ENCODE measurements at places on chromosomes 5 and 9. TPM values are rescaled to one million over a fixed set of nuclear protein-coding genes. Genes with fewer than 3 reads are reported as not detected.

The GLE1 gene
- 33.9 TPM for total RNA-seq

DNA sequence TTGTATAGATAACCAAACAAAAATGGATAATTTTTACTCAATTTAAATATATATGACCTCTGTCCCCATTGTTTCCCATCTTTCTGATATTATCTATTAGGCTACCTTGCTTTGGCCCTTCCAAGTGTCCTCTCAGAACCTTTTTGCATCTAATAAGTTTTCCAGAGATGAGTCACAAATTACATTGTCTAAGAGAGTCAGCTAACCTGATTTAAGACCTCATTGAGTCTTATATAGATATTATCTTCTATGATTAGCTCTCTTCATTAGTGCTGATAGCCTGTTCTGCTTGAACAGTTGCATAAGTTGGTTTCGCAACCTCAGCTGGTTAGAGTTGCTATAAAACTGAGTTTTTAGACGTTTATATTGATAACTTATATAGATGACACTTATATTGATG is 623.1 kb downstream of the LRRC70 start:
- DNase-seq = no peak

DNA sequence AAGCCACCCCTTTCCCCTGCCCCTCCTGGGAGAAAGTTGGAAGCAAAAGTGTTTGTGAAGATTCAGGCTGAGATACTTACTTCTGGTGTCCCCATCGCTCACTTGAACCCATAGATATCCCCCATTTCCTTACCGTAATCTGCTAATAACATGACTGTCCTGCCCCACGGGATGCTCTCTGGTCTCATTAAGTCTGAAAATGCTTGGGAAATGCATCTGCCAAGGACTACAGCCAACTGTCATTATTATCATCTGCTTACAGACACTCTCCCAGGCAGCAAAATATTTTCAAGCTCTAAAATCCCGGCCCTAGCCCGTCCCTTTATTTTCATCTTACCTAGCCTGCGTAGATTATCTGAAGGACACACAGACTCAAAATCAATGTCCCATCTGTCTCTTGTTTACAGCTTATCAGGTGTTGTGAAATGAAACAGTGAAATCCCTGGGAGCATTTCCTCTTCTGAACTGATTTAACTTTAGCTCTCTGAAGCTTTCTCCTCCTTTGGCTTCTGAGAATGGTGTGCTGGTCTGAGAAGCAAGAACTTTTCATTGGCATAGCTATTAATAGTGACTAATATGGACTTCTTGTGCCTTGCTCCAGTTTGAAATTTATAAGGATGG is 126.9 kb upstream of the OSMR start:
- DNase-seq = no peak

GRCh38 chr9:132596200-132596599 is 13.8 kb downstream of the BARHL1 start:
- no peak for DNase-seq

DNA sequence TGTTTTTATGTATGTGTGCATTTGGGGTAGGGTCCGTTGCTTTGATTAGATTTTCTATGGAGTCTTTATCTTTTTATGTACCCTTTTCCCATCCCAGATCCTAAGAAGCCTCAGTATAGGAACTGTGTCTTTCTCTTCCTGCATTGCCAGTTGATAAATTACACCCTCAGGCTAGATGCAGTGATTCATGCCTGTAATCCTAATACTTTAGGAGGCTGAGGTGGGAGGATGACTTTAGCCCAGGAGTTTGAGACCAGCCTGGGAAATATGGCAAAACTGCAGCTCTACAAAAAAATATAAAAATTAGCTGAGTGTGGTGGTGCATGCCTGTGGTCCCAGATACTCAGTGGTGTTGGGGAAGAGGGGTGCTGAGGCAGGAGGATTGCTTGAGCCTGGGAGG is 40.2 kb downstream of the NLN start:
- no peak for DNase-seq

DNA sequence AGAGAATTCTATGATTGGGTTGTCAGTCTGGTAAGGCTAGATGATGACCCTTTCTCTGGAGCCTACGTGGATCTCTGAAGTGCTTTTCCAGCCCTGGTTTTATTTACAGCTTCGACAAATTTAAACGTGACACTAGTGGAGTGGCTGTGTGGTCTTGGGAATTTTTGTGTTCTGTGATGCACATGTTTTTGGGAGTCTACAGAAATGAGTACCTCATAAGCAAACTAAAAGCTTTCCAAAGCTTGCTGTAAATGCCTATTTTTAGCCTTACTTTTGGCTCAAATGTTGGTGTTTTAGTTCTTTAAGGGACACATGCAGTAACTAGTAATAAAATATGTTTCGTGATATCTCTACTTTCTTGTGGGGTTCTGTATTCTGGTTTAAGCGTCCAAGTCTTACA is 3.3 kb downstream of the LARP1 start:
- no peak for DNase-seq

DNA sequence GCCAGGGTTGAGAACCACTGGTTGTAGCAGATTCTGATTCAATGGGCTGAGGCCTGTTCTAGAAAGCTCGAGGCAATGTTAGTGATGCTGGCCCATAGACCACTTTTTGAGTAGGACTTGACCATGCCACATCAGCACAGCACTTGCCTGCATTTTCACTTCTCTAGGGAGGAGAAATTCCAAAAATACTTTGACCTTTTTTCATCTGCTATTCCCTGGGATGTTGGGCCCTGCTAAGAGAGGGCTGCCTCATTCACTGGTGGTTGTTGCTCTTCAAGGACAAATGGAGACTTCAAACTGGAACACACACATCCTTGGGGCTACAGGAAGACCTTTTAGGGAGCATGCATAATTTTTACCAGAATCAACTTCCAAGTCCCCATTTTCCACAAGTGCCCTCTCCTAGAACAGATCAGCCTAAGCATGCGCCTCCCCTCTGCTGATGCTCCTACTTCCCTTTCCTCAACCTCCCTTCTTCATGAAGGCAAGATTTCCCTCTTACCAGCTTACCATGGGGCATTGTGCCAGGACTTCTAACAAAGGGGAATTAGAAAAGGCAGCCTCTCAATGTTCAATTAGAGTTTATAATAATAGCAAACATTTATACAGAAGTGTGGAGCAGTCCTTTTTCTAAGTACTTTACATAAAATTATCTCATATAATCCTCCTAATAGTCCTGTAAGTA is 12.7 kb upstream of the TGFBI start:
- no peak for DNase-seq

DNA sequence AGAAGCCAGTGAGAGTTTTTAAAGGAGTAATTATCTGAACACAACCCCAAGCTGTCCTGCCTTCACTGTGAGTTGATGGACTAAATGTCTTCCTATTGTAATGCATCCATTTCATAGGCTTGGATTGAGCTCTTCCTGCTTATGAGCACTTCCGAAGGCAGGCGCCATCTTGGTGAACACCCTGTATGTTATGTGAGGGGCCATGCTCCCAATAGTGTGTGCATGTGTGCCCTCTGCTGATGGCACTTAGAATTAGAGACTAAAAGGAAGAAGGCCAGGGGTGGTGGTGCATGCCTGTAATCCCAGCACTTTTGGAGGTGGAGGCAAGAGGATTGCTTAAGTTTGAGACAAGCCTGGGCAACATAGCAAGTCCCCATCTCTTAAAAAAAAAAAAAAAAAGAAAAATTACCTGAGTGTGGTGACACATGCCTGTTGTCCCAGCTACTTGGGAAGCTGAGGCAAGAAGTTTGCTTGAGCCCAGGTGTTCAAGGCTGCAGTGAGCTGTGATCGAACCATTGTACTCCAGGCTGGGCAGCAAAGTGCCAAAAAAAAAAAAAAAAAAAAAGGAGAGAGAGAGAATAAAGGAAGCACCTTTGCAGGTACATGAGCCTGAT is 65.0 kb downstream of the C9orf152 start:
- DNase-seq = peak; percentile 33

The PCDHA1 gene
- not detected for total RNA-seq

- DNase-seq = no peak
Observed at GRCh38 chr5:93716453-93716852, 24.9 kb downstream of the POU5F2 start.

GRCh38 chr5:3856036-3856435 is 260.4 kb downstream of the IRX1 start:
- no peak for DNase-seq

The POU4F3 gene
- 0.16 TPM for total RNA-seq

DNA sequence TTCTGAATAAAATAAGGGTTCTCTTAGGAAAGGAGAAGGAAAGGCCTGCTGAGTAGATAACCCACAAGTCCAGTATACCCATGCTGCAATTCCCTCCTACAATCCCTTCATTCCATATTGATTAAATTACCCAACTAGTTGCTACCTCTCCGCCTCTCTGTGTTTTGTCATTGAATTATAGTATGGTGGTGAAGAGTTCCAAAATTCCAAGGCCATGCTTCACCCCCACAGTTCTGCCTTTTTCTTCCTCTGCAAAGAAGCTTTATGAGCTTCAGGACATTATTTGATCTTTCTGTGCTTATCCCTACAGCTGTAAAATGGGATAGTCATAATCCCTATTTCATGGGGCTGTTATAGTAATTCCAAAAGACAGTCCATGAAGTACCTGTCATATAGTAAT is 215.6 kb downstream of the ACTL7B start:
- DNase-seq = no peak

DNA sequence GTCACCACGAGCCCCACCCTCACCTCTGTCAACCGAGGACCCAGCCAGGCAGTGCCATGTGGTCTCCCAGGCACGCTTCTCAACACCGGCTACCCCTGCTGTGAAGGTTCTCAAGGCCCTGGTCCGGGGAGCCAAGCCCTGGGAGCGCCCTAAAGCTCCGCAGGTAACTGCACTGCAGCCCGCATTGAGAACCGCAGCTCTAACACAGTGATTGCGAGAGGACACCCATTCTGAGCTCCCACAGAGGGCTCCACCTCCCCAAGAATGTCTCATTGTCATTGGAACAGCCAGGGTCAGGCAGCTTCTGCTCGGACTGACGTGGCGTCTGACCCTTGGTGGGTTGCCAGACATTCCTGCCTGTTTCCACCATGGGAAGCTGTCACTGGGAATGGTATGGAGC is 88.3 kb downstream of the ANKRD33B start:
- no peak for DNase-seq

DNA sequence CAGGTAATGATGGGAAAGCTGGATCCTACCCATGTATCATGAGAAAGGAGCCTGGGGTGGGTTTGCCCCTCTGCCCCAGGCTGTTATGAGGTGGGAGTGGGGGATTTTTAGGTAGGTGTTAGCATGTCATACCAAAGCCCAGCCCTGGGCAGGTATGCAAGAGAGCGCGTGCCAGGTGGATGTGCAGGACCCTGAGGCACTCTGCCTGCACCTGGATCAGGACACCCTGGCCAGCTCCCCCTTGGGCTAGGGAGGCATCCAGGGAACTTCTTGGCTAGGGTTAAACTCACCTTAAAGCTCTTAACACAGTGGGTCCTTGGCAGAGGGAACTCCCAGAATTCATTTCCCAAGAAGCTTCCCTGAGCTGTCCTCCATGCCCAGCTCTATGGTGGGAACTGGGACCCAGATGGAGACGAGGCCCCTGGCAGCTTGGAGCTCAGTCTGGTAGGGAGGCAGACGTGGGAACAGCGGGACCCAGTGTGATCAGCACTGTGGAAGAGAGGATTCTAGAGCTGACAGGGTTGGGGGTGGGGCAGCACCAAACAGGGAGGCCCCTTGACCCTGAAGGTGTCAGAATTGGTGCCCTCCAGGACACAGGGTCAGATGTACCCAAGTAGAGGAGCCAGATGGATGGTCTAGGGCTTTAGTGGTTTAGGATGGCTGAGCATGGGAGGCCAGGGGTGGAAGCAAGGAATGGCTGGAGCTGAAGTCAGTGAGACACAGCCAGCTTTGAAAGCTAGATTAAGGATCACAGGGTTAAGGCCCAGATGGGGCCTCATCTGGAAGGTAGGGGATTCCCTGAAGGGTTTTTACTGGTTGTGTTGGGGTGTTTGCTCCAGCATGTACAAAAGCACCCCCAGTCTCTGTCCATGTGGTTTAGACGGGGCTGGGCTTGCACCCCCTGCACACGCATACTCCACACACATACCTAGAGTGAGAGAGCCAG is 2.2 kb upstream of the PRR7 start:
- no peak for DNase-seq

The MAMDC2 gene
- 2.2 TPM for total RNA-seq

The SEMA6A gene
- 0.99 TPM for total RNA-seq

- DNase-seq = no peak
Observed at GRCh38 chr9:32490601-32491000, 35.4 kb downstream of the RIGI start.

GRCh38 chr5:157219491-157220271 is 39.0 kb downstream of the ITK start:
- DNase-seq = no peak

- DNase-seq = peak; percentile 91
Observed at GRCh38 chr5:159262859-159263568, at the start of gene UBLCP1. Gene UBLCP1 (plus strand): TSS chr5:159263290. CDS start chr5:159268916, 5,626 bp downstream.

- no peak for DNase-seq
Observed at GRCh38 chr5:140153255-140153654, 21.7 kb upstream of the CYSTM1 start.

- peak; percentile 50 for DNase-seq
Observed at GRCh38 chr9:116149844-116150243, 3.7 kb upstream of the PAPPA start.

GRCh38 chr5:6701491-6701890 is 11.7 kb upstream of the TENT4A start:
- DNase-seq = no peak

DNA sequence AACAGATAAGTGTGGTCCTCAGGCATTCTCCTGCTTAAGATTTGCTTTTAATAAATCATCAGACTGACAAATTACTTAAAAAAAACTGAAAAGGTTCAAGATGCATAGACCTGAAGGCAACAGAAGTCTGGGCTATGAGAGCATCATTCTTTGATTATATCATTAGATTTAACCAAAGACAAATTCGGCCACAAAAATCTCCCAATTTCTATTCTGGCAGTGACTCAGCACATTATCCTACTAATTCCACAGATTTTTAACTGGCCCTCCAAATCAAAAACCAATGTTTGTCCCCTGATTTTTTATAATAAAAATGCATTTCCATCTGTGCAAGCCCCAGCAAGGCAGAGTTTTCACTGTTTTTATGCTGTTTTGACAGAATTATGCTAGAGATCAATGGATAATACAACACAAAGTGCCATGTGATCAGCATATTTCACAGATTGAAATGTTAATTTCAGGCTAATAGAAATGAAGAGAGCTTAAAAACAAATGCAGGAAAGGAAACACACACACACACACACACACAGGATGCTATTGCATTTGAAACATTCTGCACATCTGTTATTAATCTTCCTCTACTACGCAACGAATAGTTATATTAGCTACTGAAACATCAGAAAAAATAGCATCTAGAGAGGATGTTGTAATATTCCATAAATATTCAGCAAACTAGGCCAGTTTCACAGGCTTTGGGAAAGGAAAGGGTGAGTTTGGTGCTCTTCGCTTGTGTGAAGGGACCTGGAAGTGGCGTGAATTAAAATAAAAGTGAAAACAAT is 177.6 kb upstream of the ST8SIA4 start:
- no peak for DNase-seq

GRCh38 chr5:225334-225733 is 7.2 kb downstream of the SDHA start:
- DNase-seq = no peak
